ENCODE measurements at places on chromosomes 12 and 14.

DNA sequence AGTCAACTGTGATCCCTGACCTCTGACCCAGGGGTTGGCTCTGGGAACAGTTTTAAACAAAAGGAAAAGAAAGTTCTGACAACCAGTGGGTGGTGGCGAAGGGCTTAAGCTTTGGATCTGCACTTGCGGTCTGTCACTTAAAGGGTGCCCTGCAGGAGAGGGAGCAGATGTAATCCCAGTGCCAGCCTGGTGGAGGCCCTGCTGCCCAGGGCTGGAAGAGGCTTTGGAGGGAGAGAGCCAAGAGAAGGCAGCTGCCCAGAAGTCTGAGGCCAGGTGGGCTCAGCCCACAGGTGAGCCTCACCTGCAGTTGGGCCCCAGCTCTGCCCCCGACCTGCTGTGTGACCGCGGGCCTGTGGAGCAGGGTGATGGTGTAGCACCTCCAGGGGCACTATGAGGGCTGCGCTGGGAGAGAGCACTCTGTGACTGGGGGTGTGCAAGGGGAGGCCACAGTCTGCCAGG is 19.1 kb downstream of the SH2B3 start:
- no peak for DNase-seq

DNA sequence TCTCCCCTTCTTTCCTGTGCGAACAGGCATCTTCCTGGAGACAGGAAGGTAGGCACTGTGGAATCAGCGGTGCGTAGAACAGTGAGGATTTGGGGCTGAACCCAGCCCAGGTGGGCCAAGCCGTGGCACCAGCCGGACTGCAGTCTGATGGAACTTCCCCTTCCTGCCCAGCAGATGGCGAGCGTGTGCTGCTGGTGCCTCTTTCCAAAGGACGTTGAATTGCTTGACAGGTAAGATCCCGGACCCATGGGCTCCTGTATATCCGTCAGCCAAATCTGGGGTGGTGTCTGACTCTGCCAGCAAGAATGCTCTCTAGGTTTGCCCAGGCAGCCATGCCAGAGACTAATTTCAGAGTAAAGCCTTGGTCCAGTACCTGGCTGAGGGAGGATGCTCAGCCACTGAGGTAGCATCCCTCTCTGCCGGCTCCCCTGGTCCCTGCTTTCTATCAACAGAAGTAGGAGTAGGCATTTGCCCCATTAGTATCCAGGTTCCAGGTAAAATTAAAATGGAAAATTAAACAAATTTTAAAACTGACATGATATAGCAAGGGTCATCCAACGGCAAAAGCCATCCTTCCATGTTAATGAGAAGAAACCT is 21.1 kb upstream of the KCNA5 start:
- DNase-seq: peak; percentile 28

GRCh38 chr14:34678306-34678705 is 36.1 kb downstream of the CFL2 start:
- DNase-seq: no peak

GRCh38 chr12:41264281-41264680 is 76.2 kb downstream of the PDZRN4 start:
- no peak for DNase-seq

GRCh38 chr14:82642425-82642824 is 1108.8 kb upstream of the SEL1L start:
- no peak for DNase-seq

- no peak for DNase-seq
These were observed 19.8 kb downstream of the MYRFL start for GRCh38 chr12:69844836-69845235.

DNA sequence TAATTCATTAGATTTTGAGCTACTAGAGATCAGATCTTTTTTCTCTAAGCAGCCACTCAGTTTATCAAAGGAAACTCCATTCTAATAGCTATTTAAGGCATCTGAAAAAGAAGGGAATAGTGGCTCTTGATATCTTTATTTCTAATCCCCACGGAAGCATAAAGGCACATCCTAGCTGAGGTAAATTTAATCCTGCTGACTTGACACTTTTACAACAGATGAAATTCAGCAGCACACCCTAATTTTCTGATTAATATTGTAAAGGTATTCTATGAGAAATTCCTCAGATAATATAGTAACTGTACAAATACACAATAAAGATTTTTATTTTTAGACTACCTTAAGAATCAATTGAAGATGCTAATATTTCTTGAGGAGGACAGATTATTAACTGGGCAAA is 916.4 kb downstream of the TMTC2 start:
- no peak for DNase-seq

DNA sequence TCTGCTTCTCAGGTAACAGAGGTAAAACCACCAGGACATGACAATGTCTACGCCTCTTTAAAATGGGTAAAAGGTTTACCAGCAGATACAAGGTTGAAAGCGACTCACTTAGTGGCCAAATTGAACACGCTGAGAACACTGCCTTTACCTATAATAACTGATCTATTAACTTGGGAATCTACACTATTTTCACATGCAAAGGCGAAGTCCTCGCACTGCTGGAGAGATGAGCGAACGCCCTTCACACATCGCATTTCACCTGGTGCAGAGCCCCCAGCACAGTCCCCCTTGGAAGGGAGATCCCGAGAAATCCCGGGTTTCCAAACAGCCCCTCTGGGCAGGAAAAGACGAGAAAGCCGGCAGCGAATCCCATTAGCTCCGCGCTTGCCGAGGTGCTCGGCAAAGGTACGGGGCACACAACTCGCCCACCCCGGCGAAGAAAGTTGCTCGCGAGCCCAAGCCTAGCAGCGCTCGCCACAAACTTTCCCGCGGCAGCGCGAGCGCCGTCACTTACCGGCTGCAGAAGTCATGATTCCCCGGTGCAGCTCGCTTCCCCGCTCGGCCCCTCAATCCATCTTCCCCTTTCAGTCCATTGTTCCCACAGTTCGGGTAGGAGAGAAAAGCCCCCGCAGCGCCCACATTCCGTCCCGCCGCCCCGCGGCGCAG is 423 bp downstream of the FGD6 start:
- no peak for DNase-seq

DNA sequence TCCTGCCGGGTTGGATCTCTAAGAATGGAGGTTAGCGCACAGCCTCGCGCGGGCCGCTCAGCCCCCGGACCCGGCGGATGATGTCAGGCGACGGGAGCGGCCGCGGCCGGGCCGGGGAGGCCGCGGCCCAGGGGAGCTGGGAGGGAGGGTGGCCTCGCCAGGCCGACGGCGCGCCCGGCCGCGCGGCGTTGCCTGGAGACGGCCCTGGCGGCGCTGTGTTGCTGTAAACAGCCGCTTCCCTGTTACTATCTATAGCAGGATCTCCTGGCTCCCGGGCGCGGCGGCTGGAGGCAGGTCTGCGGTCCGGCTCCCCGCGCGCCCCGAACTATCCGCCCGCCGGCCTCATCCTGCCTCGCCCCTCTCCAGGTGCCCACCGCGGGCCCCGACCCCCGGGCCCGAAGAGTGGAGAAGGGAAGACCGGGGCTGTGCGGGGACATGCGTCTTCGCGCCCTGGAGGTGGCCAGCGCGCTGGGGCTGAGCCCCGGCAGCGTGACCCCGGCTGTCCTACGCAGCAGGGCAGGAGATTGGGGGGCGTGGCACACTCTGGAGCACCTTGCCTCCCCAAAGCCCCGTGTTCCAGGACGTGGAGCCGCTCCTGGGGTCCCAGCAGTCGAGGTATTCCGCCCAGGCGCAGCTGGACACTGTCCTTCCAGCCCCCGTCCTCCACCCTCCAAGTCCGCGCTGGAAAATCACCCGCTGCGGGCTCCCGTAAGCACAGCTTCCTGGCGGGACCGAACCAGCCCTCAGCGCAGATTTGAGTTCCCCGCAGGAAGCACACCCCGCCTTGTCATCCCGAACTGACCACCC is 1.4 kb upstream of the FOS start:
- no peak for DNase-seq

GRCh38 chr12:94384030-94384429 is 75.6 kb downstream of the CEP83 start:
- DNase-seq: no peak

- DNase-seq: no peak
These were observed 100.0 kb downstream of the EGLN3 start for GRCh38 chr14:33850826-33851225.

- DNase-seq: no peak
These were observed 32.1 kb upstream of the C14orf180 start for GRCh38 chr14:104547310-104547997.

GRCh38 chr12:116338064-116338846 is 60.8 kb upstream of the MED13L start:
- DNase-seq: no peak

DNA sequence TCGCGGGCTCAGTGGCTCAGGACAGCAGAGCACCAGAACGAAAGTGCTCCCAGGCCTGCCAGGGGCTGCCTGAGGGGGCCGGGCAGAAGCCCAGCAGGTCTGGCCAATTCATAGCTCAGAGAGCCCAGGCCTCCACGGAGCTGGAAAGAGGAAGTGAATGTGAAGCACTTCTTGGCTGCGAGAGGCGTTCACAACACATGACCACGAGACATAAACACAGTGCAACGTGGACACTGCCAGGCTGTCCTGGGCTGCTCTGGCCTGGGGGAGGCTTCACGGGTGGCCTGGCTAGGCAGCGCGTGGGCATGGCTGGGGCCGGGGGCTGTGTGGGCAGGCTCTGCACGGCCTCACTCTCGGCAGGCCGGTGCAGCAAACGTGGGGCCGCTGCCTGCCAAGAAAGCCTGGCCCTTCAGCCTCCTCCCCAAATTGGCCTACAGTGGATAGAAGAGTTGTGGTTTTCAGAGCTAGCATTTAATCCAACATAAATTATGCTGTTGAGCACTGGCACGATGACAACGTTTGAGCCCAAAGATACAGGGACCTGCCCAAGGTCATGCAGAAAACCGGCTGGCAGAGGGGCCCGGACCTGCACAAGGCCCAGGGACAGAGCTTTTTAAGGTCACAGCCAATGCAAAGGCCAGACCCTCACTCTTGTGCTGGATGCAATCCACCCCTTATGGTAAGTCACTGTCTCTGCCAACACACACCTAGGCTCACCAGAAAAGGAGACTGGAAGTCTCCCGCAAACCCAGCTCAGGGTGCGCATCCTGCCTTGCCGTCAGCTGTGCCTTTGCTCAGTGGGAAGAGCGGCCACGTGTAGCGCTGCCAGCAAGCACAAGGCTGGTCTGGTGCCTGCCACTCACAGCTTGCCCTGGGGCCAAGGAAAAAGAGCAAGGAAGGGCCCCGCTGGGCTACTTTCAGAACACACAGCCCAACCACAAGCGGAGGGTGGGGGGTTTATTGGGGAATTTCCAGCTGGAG is 8.6 kb downstream of the SLC25A29 start:
- no peak for DNase-seq

DNA sequence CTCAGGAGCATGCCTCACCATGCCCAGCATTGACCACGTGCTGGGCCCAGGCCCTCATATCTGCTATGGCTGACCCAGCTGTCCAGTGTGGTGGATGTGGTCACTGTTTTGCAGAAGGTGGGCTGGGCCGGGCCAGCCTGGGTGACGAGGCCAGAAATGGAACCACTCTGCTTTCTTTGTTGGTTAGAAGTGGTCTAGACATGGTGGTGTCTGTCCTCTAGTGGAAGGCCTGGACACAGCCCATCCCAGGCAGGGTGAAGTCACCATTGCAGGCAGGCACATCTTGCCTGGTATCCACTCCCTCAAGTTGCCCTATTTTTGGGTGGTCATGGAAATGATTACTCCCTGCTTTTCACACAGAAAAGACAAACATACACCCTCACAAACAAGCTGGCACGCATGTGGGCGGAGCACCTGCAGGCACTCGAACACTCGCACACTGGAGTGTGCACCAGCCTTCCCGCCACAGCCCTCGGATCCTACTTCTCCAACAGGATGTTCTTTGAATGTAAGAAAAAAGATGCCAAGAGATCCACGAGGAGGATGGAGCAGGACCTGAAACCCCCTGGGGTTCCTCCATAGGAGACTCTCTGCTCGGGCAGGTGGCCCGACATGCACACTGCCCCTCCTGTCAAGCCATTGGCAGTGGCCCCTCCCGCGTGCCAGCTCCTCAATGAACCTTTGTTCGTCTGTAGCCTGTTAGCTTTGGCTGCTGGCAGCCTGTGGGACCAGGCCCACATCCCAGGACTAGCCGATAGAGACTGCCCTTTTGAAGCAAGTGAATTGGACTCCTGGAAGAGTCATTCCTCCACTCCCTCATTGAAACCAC is 38.4 kb downstream of the MLXIP start:
- DNase-seq: no peak

GRCh38 chr12:88360343-88360742 is 218.2 kb downstream of the TMTC3 start:
- DNase-seq: no peak

DNA sequence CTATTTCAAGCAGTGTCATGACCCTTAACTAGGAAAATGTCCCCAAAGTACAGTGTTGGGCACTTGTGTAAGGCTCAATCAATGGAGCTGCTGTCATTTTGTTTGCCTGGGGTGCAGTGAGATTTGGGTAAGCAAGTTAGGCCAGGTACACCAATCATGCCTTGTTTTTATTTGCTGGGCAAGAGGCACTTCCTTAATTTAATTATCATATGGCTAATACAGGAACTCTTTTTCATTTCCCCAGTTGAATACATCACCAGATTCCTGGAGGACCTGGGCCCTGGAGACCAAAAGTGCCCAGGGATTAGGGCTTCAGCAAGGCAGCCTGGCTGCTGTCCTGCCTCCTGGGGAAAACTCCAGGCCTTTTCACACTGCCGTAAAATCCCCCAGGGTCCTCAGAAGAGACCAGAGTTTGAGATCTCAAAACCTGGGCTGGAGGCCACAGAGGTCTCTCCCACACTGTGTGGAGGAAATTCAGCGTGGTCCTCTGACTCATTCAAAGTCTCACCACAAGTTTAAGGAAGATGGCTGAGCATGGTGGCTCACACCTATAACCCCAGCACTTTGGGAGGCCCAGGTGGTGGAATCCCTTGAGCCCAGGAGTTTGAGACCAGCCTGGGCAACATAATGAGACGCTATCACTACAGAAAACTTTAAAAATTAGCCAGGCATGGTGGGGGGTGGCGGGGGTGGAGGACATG is 28.4 kb upstream of the FOXN3 start:
- DNase-seq: no peak

DNA sequence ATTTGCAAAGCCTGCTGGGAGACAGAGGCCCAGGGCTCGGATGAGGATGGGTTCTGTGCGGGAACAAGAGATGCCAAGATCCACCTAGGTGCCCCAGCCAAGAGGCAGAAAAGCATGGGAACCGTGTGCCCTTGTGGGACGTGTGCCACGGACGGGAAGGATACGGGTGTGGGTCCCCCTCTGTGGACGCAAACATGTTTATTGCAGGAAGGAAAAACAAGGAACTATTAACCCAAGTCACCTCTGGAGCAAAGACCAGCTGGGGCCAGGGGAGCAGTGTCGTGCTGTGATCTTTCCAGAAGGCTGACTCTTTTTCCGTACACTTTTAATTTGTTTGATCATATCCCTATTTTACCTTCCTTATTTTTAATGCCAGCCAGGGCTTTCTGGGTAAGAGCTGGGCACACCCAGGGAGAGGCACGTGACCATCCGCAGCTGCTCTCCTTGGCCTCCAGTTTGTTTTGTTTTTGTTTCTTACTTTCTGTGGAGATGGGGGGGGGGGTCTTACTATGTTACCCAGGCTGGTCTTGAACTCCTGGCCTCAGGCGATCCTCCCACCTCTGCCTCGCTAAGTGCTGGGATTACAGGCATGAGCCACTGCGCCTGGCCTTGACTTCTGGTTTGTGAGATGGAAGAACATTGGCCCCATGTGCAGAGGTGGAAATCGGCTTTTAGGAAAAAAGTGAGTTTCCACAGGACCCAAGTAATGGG is 20.7 kb downstream of the SCARB1 start:
- no peak for DNase-seq

GRCh38 chr12:108826807-108827721 is 30.3 kb downstream of the SSH1 start:
- no peak for DNase-seq

GRCh38 chr14:104320611-104321086 is 182.3 kb downstream of the KIF26A start:
- no peak for DNase-seq

- DNase-seq: peak; percentile 25
These were observed 376.9 kb downstream of the GALC start for GRCh38 chr14:87615822-87616679.
